ENCODE measurements at places on chromosomes 3 and 15. TPM values are rescaled to one million over a fixed set of nuclear protein-coding genes. Genes with fewer than 3 reads are reported as not detected.
A peak's percentile ranks its signal among the peaks of the same experiment; 100 is the strongest.

GRCh38 chr15:94930441-94930840 lies 699.1 kb downstream of the MCTP2 start:
- DNase-seq: no peak
- no peak overlapping the region for H3K27ac ChIP-seq
- H3K4me3 ChIP-seq: no peak overlapping the region

SORD gene
- 43.9 TPM for polyA plus RNA-seq

GRCh38 chr15:99282121-99282520 lies 30.8 kb downstream of the LRRC28 start:
- DNase-seq: no peak
- H3K36me3 ChIP-seq: no peaks in the 10 kb centered on the region
- no peak overlapping the region for H3K27ac ChIP-seq
- peaks cover 15% of the 10 kb centered on the region for H3K4me1 ChIP-seq
- no peak overlapping the region for H3K4me3 ChIP-seq
- H3K27me3 ChIP-seq: no peaks in the 10 kb centered on the region

GRCh38 chr15:84034578-84035398 lies 200.8 kb upstream of the GOLGA6L4 start:
- DNase-seq: peak; percentile 9
- H3K27me3 ChIP-seq: peaks cover 2% of the 10 kb centered on the region
- H3K27ac ChIP-seq: no peak overlapping the region
- H3K4me1 ChIP-seq: no peaks in the 10 kb centered on the region

GRCh38 chr3:38651153-38651789 lies 1.8 kb upstream of the SCN5A start:
- H3K4me3 ChIP-seq: no peak overlapping the region
- peaks cover 31% of the 10 kb centered on the region for H3K27me3 ChIP-seq
- H3K27ac ChIP-seq: no peak overlapping the region
- no peaks in the 10 kb centered on the region for H3K36me3 ChIP-seq

- no peaks in the 10 kb centered on the region for H3K36me3 ChIP-seq
- no peak overlapping the region for H3K4me3 ChIP-seq
- no peak overlapping the region for H3K27ac ChIP-seq
- H3K4me1 ChIP-seq: no peaks in the 10 kb centered on the region
- H3K27me3 ChIP-seq: no peaks in the 10 kb centered on the region
These were observed 499.6 kb upstream of the GBE1 start for GRCh38 chr3:82261013-82261412.

XCR1 gene
- polyA plus RNA-seq: 0.01 TPM

- no peak overlapping the region for H3K4me3 ChIP-seq
- no peaks in the 10 kb centered on the region for H3K4me1 ChIP-seq
- H3K27ac ChIP-seq: no peak overlapping the region
- no peak for DNase-seq
- no peaks in the 10 kb centered on the region for H3K36me3 ChIP-seq
These were observed 287.6 kb downstream of the SOX2 start for GRCh38 chr3:181999314-181999713.

LMLN gene
- 5.0 TPM for polyA plus RNA-seq
